Progenitor cell of endocrine pancreas (in vitro differentiated cells): ENCODE measurements at places on chromosomes 3 and 15.

GRCh38 chr3:194607592-194608389 is 25.4 kb downstream of the TMEM44 start:
- H3K27ac ChIP-seq, result no peak overlapping the region
- peaks cover 3% of the 10 kb centered on the region for H3K4me1 ChIP-seq
- no peaks in the 10 kb centered on the region for H3K27me3 ChIP-seq
- no peak for DNase-seq
- peaks cover 16% of the 10 kb centered on the region for H3K36me3 ChIP-seq

GRCh38 chr3:33030246-33030645 is 66.7 kb downstream of the GLB1 start:
- H3K27me3 ChIP-seq, result no peaks in the 10 kb centered on the region
- H3K4me3 ChIP-seq, result no peak overlapping the region
- peaks cover 11% of the 10 kb centered on the region for H3K36me3 ChIP-seq
- DNase-seq, result no peak
- no peak overlapping the region for H3K27ac ChIP-seq
- no peaks in the 10 kb centered on the region for H3K4me1 ChIP-seq

- no peak overlapping the region for H3K27ac ChIP-seq
- DNase-seq, result no peak
- H3K4me3 ChIP-seq, result no peak overlapping the region
- peaks cover 47% of the 10 kb centered on the region for H3K27me3 ChIP-seq
- no peaks in the 10 kb centered on the region for H3K36me3 ChIP-seq
Measured at GRCh38 chr15:74252721-74253120, 16.6 kb downstream of the CCDC33 start.

- no peak for DNase-seq
- peaks cover 3% of the 10 kb centered on the region for H3K4me1 ChIP-seq
- no peaks in the 10 kb centered on the region for H3K36me3 ChIP-seq
- H3K27ac ChIP-seq, result no peak overlapping the region
- no peaks in the 10 kb centered on the region for H3K27me3 ChIP-seq
Measured at GRCh38 chr3:118480101-118480860, 554.4 kb downstream of the IGSF11 start.

GRCh38 chr15:96359616-96360521 is 29.4 kb downstream of the NR2F2 start:
- no peaks in the 10 kb centered on the region for H3K36me3 ChIP-seq
- H3K27me3 ChIP-seq, result peaks cover 70% of the 10 kb centered on the region
- H3K27ac ChIP-seq, result no peak overlapping the region
- H3K4me1 ChIP-seq, result peaks cover 17% of the 10 kb centered on the region
- peak overlapping the region; percentile 56 for H3K4me3 ChIP-seq

DNA sequence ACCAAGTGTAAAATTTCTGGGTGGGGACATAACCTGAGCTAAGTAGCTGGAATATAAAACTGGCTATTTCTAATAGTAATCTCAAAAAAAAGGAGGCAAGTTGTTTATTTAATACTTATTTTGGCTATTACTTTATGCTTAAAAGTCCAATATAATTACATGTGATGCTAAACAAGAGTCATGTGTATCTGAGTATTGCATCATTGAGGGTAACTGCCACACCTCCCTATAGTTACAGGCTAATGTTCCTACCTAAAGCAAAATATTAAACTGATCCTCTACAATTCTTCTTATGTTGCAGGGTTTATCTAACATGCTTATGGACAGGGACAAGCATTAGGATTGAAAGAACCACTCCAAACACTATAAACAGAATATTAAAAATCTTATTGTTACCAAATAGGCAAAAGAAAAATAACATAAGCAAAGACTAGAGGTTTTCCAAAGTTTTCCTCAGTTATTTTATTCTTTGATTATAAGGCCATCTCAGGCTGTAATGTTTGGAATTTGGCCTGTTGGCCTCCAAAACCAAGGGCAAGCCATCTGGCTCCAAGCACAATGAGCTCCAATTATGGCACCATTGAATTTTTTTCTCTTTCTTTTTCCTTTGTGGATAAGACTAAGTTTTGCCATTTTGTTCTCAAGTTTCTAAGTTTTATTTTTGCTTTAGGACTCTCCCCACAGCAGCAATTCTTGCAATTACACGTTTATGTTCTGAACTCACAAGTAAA is 75.8 kb upstream of the ABI3BP start:
- H3K36me3 ChIP-seq, result no peaks in the 10 kb centered on the region
- peaks cover 10% of the 10 kb centered on the region for H3K4me1 ChIP-seq
- no peaks in the 10 kb centered on the region for H3K27me3 ChIP-seq

DNA sequence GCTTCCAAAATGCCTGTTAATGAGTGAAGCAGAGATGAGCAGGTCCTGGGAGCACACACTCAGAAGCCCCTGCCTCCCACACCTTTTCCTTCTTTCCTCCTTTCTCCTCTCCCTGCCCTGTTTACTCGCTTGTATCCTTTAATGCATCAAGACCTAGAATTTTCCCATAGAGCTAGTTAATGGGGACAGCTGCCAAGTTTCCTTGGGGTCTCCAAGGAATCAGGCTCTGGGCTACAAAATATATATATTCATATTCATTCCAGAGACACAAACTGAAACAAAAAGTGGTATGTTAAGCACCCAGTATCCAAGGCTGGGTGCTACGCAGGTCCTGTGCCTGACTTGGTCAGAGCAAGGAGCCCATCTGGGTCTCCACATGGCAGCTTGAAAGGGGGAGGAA is 235.6 kb downstream of the MYRIP start:
- no peaks in the 10 kb centered on the region for H3K27me3 ChIP-seq
- H3K36me3 ChIP-seq, result no peaks in the 10 kb centered on the region
- no peak overlapping the region for H3K27ac ChIP-seq
- no peak overlapping the region for H3K4me3 ChIP-seq
- peaks cover 3% of the 10 kb centered on the region for H3K4me1 ChIP-seq

- H3K27me3 ChIP-seq, result no peaks in the 10 kb centered on the region
- DNase-seq, result no peak
- no peaks in the 10 kb centered on the region for H3K36me3 ChIP-seq
Measured at GRCh38 chr3:79204351-79204750, 563.4 kb downstream of the ROBO1 start.

DNA sequence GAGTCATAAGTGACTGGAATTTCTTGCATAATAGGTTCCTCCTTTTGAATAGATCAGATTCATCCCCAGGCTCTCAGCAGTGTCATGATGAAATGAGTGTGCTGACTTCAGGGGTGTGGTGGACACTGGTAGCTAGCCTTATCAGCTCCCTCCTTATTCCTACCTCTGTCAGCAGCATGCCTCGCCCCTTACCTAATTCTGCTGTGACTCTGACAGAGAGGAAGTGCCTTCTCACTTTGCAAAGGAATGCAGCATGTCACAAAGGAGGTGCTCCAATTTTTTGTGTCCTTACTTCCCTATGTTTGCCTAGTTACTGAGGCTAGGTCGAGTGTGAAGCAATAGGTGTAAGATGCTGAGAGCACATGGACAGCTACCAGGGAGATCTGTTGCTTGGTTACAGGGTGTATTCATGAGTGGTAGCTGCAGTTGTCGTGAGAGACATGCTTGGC is 90.6 kb downstream of the TNFAIP8L3 start:
- no peak for DNase-seq
- peaks cover 26% of the 10 kb centered on the region for H3K36me3 ChIP-seq
- no peak overlapping the region for H3K27ac ChIP-seq
- H3K4me3 ChIP-seq, result no peak overlapping the region
- no peaks in the 10 kb centered on the region for H3K27me3 ChIP-seq

DNA sequence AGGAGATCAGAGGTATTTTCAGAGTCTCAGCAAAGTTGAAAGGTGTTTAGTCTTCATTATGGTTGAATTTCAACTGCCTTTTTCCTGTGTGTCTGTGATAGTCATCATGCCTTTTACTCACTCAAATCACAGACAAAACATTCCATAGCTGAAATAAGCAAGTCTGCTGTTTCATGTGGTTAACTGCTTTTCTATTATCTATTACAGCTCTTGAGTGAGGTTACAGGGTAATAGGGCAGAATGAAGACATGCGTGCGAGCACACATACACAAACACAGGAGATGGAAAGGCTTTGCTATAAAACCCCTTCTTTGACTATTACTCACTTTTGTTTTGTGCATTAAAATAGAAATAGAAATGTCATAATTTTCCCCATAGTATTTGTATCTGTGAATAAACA is 192.6 kb upstream of the RARB start:
- H3K4me3 ChIP-seq, result no peak overlapping the region
- no peak for DNase-seq
- H3K27me3 ChIP-seq, result peaks cover 3% of the 10 kb centered on the region
- H3K27ac ChIP-seq, result no peak overlapping the region

- no peak overlapping the region for H3K27ac ChIP-seq
- DNase-seq, result no peak
- H3K4me3 ChIP-seq, result no peak overlapping the region
- no peaks in the 10 kb centered on the region for H3K36me3 ChIP-seq
- peaks cover 5% of the 10 kb centered on the region for H3K27me3 ChIP-seq
- H3K4me1 ChIP-seq, result peaks cover 7% of the 10 kb centered on the region
Measured at GRCh38 chr3:107978131-107979055, 112.4 kb downstream of the CD47 start.

DNA sequence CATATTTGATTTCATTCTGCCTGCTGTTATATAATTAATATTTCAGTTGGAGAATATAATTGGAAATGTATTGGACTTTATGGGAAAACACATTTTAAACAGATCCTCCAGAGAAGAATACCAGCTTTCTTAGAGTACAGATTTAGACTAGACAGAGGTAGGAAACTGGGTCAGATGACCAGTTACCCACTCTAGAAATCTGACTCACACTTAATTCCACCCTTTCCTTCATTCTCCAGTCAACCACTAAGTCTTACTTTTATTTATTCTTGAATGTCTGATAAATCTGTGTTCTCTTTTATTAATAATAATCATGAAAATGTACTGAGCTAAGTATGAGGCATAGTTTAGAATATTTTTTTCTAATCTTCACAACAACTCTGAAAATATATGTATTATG is 110.7 kb downstream of the LRRC49 start:
- no peaks in the 10 kb centered on the region for H3K4me1 ChIP-seq
- H3K36me3 ChIP-seq, result peaks cover 14% of the 10 kb centered on the region
- H3K4me3 ChIP-seq, result no peak overlapping the region
- no peaks in the 10 kb centered on the region for H3K27me3 ChIP-seq
- no peak overlapping the region for H3K27ac ChIP-seq

DNA sequence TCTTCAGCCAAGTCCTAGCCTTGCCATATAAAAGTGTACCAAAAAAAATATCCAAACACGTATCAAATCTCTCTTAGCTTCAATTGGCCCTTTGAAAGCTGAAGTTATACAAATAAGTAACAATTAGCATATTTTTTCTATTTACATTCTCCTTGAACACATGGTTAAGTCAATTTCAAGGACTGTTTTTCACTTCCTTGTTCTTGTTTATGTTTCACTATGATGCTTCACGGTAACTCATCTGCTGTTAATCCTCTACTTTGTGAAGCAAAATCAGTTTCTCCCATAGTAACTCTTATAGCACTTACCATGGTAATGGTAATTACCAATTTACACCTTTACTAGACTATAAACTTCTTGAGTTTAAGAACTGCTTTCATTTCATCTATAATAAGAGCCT is 10.6 kb upstream of the SPRED1 start:
- no peak for DNase-seq
- no peak overlapping the region for H3K4me3 ChIP-seq
- H3K36me3 ChIP-seq, result no peaks in the 10 kb centered on the region

GRCh38 chr3:20573175-20573574 is 387.2 kb upstream of the SGO1 start:
- H3K27me3 ChIP-seq, result no peaks in the 10 kb centered on the region
- no peak overlapping the region for H3K27ac ChIP-seq
- H3K4me3 ChIP-seq, result no peak overlapping the region

DNA sequence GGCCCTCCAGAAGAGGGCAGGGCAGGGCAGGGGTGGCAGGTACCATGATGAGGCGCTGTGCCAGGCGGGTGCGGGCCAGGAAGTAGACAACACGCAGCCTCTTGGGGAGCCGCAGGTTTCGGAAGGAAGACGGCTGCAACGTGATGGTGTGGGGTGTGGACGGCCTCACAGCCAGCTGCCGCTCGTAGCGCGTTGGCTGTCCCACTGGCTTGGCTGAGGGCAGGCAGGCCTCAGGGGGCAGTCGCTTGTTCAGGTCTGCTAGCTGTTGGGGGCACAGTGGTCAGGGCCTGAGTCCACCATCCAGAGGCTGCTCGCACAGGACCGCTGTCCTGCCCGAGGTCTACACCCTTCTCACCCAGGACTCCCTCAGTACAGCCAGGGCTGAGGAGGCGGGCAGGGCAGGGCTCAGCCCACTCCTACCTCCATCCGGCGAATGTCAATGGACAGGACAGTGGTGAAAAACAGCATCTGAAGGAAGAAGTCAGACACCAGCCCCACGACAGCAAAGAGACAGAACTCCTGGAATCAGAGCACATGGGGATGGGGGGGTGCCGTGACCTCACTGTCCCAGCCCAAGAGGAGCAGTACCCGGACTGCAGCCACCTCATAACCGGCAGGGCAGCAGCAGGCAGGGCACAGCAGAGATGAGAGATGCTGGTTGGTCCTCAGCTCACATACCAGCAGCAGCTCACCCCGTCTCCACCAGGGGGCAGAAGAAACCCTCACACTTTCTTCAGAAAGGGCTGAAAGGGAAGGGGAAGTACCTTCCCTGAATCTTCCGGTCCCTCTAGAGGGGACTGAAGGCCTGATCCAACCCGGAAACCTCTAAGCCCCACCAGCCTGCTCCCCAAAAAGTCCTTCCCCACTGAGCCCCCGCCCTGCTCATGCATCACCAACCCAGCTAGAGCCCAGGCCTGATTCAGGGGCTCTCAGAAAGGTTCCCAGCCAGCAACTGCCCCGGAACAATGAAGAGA is 40.0 kb downstream of the PTPN23 start:
- peaks cover 16% of the 10 kb centered on the region for H3K36me3 ChIP-seq
- H3K4me1 ChIP-seq, result peaks cover 9% of the 10 kb centered on the region
- H3K27ac ChIP-seq, result peak overlapping the region; percentile 95
- DNase-seq, result peak; percentile 82
- H3K4me3 ChIP-seq, result no peak overlapping the region
- no peaks in the 10 kb centered on the region for H3K27me3 ChIP-seq

GRCh38 chr3:57826245-57826951 is 70.3 kb downstream of the SLMAP start:
- peaks cover 26% of the 10 kb centered on the region for H3K4me1 ChIP-seq
- no peak for DNase-seq
- no peak overlapping the region for H3K4me3 ChIP-seq
- no peaks in the 10 kb centered on the region for H3K36me3 ChIP-seq

DNA sequence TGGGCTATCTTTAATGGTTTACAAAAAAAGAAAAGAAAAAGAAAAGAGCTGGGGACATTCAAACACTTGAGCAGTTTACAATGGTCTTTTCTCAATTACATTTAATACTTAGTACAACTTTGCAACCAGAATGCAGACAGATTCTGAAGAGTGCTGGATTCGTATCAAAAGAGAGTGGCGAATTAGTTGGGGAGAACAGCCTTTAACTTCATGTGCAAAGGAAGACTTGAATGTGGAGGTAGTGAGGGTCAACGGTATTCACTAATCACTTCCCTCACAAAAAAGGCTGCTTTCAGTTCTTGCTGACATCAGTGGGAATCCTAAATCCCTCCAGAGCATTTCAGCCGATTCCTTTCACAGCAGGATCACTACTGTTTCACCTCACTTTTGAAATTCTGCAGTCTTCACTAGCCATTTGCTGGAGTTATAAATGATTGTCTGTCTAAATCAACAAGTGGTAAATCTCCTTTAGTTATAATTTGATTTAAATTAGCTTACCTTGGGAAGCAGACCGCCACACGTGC is 323.0 kb upstream of the SEMA6D start:
- no peaks in the 10 kb centered on the region for H3K36me3 ChIP-seq
- H3K27ac ChIP-seq, result no peak overlapping the region
- H3K4me3 ChIP-seq, result no peak overlapping the region
- H3K4me1 ChIP-seq, result peaks cover 2% of the 10 kb centered on the region
- no peak for DNase-seq
- peaks cover 30% of the 10 kb centered on the region for H3K27me3 ChIP-seq
